KBM-7 (cell line): ENCODE measurements at places on chromosomes 6 and 20.

DNA sequence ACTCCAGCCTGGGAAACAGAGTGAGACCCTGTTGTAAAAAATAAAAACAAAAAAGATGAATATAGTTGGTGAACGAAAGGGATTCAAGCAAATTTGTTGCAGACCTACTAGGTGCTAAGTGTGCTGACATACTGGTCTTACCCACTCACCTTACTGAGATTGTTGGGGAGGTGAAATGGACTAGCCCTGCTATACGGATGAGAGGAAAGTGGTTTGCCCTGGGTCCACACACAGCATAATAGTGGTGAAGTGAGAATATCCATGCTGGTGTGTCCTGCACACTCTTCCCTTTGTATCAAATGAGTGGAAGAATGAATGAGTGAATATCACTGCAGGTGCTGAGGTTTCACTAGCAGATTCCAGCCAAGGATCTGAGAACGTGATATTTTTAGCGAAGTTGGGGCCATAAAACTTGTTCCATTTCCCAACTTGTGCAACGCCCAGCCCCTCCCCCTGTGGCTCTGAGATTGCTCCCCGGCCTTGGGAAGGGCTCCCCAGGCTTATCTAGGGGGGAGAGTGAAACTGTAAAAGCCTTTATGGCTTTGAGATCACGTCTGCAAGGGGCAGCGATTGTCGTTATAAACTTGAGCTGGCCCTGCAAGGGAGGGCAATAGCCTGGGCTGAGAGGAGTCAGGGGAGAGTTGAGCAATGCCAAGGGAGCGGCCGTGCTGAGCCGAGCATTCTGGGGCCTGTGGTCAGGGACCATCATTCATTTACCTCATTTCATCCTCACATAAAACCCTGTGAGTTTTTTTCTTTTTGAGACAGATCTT lies 33.2 kb upstream of the TTPAL start:
- peak; percentile 8 for DNase-seq

- peak; percentile 25 for DNase-seq
Measured at GRCh38 chr6:44176762-44177509, 18.3 kb downstream of the CAPN11 start.

DNA sequence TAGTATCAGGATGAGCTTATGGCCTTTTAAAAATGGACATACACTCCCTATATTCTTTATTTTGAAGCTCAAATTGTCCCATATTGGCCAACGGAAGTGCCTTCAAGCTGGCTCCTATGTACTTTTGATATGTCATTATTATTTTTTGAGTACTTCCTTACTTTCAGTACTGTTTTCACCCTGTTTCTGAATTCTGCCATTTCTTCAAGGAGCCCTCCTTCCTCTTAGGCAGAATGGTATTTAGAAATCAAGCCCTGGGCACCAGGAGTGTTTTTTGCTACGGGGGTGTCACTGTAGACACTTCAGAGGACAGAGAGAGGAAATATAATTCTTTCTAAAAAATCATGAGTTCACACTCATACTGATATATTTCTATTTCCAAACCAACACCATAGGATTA lies 5.5 kb upstream of the MYLK4 start:
- no peak for DNase-seq

- no peak for DNase-seq
Measured at GRCh38 chr6:26309731-26310142, 55.3 kb upstream of the BTN3A2 start.

GRCh38 chr6:11485271-11485670 lies 52.3 kb upstream of the TMEM170B start:
- DNase-seq = no peak

DNA sequence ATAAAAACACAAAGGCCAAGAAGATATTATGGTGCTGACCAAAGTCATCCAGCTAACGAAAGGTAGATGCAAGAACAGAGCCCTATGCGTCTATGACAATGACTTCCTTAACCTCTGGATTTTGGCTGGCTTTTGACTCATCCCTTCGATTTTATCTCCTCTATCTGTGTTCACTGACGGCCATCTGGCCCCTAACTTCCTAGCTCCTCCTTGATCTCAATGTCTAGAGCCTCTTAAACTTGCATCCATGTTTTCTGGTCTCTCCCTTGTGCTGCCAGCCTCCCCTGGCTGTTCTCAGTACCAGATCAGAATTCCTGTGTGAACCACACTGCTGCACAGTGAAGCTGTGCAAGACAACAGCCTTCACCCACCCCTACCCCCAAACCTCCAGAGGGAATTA lies 452.9 kb downstream of the UTRN start:
- no peak for DNase-seq

DNA sequence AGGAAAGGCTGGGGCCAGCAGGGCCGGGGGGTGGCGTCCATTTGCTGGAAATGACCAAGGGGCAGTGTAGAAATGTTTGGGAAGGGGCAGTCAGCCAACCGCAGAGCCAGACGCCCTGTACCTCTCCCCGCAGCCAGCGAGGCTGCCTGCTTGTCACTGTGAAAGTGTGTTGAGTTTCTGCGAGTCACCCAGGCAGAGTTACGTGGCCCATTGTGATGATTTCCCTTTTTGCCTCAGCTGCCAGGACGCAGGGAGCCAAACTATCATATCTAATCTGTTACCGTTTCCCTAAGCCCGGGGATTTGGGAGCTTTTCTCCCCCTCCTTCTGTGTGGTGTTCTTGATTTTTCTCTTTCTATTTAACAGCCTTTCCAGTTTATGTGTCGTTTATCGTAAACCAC lies 67.9 kb upstream of the STX16 start:
- DNase-seq = no peak

DNA sequence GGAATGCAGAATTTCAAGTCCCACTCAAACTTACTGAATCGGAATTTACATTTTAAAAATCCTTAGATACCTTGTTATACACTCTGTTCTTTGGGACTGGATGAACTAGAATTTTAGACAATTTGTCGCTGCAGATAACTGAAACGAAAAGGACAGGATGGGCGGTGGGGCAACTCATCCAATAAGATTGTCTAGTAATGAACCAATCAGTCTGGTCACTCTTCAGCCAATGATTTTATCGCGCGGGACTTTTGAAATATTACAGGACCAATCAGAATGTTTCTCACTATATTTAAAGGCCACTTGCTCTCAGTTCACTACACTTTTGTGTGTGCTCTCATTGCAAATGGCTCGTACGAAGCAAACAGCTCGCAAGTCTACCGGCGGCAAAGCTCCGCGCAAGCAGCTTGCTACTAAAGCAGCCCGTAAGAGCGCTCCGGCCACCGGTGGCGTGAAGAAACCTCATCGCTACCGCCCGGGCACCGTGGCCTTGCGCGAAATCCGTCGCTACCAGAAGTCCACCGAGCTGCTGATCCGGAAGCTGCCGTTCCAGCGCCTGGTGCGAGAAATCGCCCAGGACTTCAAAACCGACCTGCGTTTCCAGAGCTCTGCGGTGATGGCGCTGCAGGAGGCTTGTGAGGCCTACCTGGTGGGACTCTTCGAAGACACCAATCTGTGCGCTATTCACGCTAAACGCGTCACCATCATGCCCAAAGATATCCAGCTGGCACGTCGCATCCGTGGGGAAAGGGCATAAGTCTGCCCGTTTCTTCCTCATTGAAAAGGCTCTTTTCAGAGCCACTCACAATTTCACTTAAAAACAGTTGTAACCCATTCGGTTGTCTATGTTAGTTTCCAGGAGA lies 41.9 kb upstream of the HFE start:
- no peak for DNase-seq

- DNase-seq = no peak
Measured at GRCh38 chr6:110217266-110217665, 37.0 kb downstream of the CDC40 start.

- no peak for DNase-seq
Measured at GRCh38 chr6:17762651-17763050, 55.9 kb upstream of the NUP153 start.

- no peak for DNase-seq
Measured at GRCh38 chr6:64037427-64037826, 401.8 kb downstream of the PHF3 start.

GRCh38 chr20:61982191-61982950 lies 83.3 kb downstream of the TAF4 start:
- DNase-seq = no peak

DNA sequence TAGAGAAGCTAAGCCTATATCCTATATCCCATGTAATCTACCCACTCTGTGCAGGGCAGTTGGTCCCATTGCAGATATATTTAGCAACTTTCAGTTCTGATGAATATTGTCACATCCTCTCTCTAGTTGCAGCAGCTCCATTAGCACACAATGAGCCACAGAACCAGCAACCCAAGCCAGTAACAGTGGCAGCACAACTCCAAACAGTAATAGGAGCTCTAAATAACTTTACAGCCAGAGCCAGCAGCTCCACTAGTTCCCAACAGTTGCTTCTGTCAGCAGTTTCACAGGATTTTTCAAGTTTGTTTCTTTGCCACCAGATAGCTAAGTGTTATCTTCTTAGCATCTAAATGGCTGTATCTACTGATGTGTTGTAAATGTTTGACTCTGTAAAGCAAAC lies 490.8 kb downstream of the HTR1B start:
- no peak for DNase-seq

DNA sequence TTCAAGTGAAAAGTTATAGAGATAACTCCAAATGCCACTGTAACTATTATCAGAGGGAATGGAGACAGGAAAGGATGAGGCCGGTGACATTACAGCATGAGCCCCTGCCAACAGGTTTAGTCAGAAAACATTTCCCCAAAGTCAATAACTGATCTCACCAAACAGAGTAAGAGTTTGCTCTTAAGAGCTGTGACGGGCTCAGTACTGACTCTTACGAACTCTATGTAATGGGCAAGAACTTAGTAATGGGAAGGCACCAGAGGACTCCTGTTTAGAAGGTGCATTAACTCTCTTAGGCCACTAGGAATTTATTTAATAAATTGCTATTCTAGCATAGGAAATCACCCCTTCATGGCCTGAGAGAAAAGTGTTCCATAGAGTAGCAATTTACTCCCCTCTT lies 76.8 kb downstream of the SAMD5 start:
- DNase-seq = no peak

DNA sequence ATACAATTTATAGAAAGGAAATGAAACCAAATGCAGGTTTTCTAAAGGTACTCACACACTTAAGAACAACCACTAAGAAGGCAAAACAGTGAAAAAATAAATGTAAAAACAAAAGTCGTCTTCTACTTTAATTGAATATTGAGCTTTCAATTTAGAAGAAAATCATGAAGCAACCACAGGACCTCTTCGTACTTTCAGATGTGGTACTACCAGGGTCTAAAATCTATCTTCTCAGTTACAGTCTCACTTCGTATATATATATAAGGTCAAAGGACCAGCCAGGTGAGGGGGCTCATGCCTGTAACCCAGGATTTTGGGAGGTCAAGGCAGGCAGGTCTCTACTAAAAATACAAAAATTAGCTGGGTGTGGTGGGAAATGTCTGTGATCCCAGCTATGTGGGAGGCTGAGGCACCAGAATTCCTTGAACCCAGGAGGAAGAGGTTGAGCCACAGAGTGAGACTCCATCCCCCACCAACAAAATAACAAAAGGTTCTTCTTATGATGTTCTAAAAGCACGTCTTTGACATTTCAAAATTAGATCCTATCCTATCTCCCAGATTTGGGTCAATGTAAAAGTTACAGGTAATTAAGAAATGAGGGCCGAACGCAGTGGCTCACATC lies 12.5 kb downstream of the ROMO1 start:
- no peak for DNase-seq

DNA sequence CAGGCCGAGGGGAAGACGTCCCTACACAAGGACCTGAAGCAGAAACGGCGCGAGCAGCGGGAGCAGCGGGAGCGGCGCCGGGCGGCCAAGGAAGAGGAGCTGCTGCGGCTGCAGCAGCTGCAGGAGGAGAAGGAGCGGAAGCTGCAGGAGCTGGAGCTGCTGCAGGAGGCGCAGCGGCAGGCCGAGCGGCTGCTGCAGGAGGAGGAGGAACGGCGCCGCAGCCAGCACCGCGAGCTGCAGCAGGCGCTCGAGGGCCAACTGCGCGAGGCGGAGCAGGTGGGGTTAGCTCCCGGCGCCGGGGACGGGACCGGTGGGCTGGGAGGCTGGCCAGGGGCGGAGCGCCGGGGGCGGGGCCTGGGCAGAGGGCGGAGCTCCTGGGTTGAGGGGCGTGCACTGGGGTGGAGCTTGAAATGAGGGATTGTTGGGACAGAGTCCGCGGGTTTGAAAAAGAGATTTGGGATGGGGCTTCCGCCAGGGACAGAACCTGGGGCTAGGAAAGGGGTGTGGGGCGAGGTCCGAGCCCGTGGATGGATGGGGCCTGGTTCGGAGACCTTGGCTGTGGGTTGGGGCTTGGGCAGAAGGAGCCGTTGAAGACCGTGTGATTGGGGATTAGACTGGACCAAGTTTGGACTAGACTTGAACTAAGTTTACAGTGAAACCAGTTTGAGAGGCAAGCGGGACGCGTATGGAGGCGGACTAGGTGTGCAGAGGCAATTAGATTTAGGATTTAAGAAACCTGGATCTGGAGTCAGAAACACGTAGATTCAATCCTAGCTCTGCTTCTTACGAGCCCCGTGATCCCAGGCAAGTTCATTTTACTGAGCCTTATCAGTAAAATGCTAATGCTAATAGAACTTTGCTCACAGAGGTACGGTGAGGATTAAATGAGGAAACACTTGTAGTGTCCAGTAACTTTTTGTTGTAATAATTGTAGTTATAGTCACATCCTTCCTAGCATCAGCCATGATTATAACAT lies 20.9 kb downstream of the DEF6 start:
- no peak for DNase-seq

DNA sequence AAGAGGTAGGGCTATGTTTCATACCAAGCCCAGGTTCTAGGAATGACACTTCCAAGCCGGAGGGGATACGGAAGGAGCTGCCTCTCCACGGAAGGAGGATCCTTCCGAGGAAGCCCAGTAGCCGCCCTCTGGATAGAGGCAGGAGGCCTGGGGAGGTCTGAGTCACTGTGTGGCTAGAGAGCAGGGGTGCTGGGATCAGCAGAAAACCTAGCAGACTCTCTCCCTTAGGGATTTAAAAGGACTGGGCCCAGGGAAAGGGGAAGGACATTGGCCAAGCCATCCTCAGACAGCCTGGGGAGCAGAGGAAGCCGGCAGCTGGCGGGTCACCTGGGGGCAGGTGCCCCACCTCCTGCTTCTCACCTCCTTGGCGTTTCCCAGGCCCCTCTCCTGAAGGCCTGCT lies 36.6 kb upstream of the NFATC2 start:
- DNase-seq = no peak

- DNase-seq = no peak
Measured at GRCh38 chr6:64737418-64737817, 969.6 kb downstream of the EYS start.

- DNase-seq = no peak
Measured at GRCh38 chr6:125198398-125198937, 44.9 kb downstream of the TPD52L1 start.

- no peak for DNase-seq
Measured at GRCh38 chr6:128963561-128963960, 80.6 kb downstream of the LAMA2 start.

DNA sequence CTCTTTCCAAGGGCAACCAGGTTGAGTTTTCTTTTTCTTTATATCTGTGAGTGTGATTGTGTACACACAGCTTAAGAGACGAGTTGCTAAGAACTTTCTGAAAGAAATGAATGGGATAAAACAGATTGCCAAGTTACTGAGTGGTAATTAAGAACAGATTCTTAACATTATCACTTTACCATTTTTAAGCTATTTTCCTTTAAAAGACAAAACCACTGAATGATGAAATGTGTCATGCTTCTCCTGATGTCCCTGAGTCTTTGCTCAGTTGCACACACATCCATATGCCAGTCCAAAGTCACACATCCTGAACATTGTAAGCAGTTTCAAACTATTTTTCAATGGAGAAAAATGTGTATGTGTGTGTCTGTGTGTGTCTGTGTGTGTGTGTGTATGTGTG lies 5.5 kb upstream of the DAAM2 start:
- DNase-seq = no peak
